ENCODE measurements at places on chromosomes 2 and 18. TPM values are rescaled to one million over a fixed set of nuclear protein-coding genes. Genes with fewer than 3 reads are reported as not detected.

The LAMA3 gene
- polyA plus RNA-seq, result not detected

The ARHGAP28 gene
- not detected for polyA plus RNA-seq

The PTPRN gene
- polyA plus RNA-seq, result 0.31 TPM

The DSEL gene
- 0.61 TPM for polyA plus RNA-seq

The NTSR2 gene
- not detected for polyA plus RNA-seq

The KIF1A gene
- not detected for polyA plus RNA-seq

The LYG2 gene
- polyA plus RNA-seq, result not detected

The C2orf80 gene
- polyA plus RNA-seq, result not detected

The CD226 gene
- polyA plus RNA-seq, result 73.1 TPM
